ENCODE measurements at places on chromosomes 7 and 10. TPM values are rescaled to one million over a fixed set of nuclear protein-coding genes. Genes with fewer than 3 reads are reported as not detected.

DNA sequence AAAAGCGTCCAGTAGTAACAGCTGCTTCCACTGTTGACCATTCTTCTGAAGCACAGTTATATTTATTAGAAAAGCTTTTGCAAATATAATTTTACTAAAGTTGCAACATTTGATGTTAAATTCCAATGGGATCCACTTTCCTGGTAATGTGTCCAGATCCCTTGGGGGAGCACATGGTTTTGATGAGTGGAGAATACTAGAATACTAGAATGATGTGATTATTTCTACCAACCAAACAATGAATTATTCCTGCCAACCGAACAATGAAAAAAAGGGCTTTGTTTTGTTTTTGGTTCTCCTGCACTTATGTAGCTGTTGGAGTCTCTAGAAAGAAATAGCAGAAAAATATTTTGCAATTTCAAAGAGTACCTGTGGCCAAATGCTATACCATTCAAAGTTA lies 59.1 kb downstream of the BPGM start:
- no peak for DNase-seq

OR6V1 gene
- polyA plus RNA-seq, result not detected

ZNF107 gene
- 2.5 TPM for polyA plus RNA-seq

- DNase-seq, result no peak
These were observed 12.2 kb downstream of the AQP1 start for GRCh38 chr7:30923774-30924413.

FOXP2 gene
- polyA plus RNA-seq, result 13.8 TPM

GRCh38 chr7:127647636-127648035 lies 4.4 kb upstream of the SND1 start:
- no peak for DNase-seq

TMEM178B gene
- 0.57 TPM for polyA plus RNA-seq

DNA sequence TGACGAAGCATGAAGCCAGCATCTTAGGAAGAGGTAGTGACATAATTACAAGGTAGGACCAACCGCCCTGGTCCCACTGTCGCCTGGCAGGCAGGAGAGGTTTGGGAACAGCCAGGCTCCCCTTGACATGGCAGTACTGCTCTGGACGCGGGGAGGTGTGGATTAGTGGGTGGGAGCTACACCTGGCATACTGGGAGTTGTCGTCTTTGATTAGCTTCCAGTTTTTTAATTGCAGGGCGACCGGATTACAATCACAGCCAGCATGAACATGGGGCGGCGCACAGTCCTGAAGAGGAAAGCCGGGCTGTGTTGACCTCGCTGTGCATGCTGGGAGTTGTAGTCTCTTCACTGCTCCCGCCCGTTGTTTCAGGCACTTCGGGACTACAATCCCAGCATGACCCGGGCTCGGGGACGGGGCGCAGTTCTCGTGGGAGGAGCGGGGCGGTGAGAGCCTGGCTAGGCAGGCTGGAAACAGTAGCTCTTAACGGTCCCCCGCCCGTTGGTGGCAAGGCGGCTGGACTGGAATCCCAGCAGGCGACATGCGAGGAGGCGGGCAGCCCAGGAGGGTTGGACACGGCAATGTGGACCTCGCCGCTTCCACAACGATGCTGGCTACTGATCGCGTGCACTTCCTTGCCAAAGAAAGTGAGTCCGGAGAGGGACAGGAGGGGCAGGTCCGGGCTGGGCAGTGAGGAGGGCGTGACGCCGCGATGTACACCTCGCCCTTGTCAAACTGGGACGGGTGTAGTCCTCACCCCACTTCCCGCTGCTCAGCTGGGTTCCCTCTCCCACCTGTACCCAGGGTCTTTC lies 98.0 kb upstream of the ZNF722 start:
- no peak for DNase-seq

- DNase-seq, result no peak
These were observed 423.9 kb downstream of the GLRX3 start for GRCh38 chr10:130560116-130560515.

Data from urinary bladder (tissue), 4 donors.